ENCODE measurements at places on chromosomes 5 and 9. TPM values are rescaled to one million over a fixed set of nuclear protein-coding genes. Genes with fewer than 3 reads are reported as not detected.

GRCh38 chr9:37994639-37995347, 74.2 kb downstream of the SHB start:
- peak; percentile 50 for DNase-seq

DMGDH gene
- not detected for total RNA-seq

DNA sequence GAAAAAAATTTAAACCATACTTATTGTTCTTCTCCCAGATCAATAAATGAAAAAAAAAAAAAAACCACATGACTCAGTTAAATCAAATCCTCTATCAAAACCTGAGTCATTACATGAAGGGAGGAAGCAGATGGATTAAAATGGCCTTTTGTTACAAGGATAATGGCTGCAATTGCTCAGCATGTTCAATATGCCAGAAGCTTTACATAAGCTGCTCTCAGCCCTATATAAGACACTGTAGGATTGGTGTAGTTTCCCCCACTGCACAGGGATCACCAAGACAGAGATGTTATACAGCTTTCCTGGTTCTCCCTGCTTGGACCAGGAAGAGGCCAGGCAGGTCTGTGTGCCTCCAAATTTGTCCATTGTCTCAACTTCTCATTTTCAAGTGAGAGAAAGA, 101.6 kb upstream of the MAP1B start:
- DNase-seq: no peak

GRCh38 chr9:133547116-133547515, 12.6 kb downstream of the ADAMTSL2 start:
- no peak for DNase-seq

GRCh38 chr9:27303219-27303618, 6.3 kb upstream of the EQTN start:
- no peak for DNase-seq

GRCh38 chr9:122332083-122332482, 38.7 kb upstream of the PTGS1 start:
- no peak for DNase-seq

- peak; percentile 85 for DNase-seq
Measured at GRCh38 chr5:179820483-179821297, at the start of gene SQSTM1. SQSTM1 (plus strand) TSS chr5:179820905; CDS start chr5:179820937, 32 bp downstream.

IFNK gene
- not detected for total RNA-seq

GRCh38 chr5:59187857-59188256, 605.0 kb downstream of the RAB3C start:
- DNase-seq: no peak

GRCh38 chr5:173247510-173247909, 12.5 kb upstream of the NKX2-5 start:
- no peak for DNase-seq

CRHBP gene
- not detected for total RNA-seq

ANKRA2 gene
- 15.6 TPM for total RNA-seq

- DNase-seq: no peak
Measured at GRCh38 chr9:85332487-85332886, 409.3 kb downstream of the AGTPBP1 start.

- DNase-seq: no peak
Measured at GRCh38 chr9:35510383-35510753, 20.5 kb downstream of the RUSC2 start.

GRCh38 chr5:179131321-179131835, 71.2 kb downstream of the ZNF354C start:
- no peak for DNase-seq

DNA sequence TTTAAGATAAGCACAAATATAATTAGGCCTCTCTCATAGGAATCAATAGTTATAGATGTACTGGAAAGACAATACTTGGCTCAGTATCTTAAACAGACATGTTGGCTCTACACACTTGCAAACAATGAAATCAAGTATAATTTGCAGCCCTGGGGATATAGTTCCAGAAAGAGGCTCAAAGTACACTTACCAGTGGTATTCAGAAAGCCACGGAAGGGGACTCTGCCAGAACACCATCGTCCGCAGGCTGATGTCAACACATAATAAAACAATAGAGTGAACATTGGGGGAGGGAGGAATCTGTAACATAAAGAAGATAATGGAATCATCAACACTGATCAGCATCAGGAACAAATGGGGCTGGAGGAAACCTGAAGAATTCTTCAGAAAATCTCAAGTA, 31.2 kb upstream of the EBF1 start:
- DNase-seq: no peak

GRCh38 chr5:59380350-59380951, 513.1 kb downstream of the PDE4D start:
- peak; percentile 34 for DNase-seq

GRCh38 chr5:169003721-169004541, 297.0 kb downstream of the SLIT3 start:
- DNase-seq: no peak

- DNase-seq: no peak
Measured at GRCh38 chr5:31487506-31487905, 44.4 kb downstream of the DROSHA start.

DNA sequence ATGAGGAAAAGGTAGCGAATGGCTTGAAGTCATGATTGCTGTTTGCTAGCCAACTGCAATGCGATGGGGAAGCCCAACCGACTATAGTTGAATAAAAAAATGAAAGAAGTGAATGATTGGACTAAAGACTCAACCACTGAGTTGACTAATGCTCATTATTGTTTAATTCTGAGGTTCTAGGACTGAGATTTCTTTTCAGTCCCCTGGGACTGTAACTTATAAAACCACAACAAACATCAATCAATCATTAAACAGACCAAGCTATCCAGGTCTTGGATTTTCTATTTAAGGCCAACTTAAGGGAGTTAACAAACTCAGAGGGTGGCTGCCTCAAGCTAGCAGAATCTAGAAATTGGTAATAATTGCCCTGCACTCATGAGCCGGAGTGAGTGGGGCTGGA, 154.2 kb downstream of the DOCK2 start:
- DNase-seq: no peak

- no peak for DNase-seq
Measured at GRCh38 chr5:166497496-166498104, 1793.8 kb upstream of the WWC1 start.

DNA sequence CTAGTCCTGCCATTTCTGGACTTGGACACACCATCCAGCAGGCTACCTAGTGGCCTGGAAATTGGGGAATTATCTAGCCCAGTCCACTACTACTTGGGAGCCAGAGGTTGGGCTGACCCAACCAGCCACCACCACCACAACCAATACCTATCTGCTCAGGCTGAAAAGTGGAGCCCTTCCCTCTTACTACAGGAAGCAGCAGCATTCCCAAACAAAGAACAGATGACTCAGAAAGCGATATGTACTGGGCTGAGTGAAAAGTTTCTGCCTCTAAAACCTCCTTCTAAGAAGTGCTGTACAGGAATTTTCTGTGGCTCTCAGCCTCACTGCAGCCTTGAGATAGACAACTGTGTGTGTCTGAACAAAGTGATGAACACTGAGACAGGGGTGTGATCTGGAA, 279.4 kb downstream of the CDH10 start:
- DNase-seq: no peak

PPP2CA gene
- total RNA-seq: 183 TPM

- DNase-seq: no peak
Measured at GRCh38 chr9:94843134-94843533, 116.6 kb downstream of the AOPEP start.

- DNase-seq: no peak
Measured at GRCh38 chr5:174518512-174518911, 205.9 kb upstream of the MSX2 start.

REEP2 gene
- total RNA-seq: 4.0 TPM

DNA sequence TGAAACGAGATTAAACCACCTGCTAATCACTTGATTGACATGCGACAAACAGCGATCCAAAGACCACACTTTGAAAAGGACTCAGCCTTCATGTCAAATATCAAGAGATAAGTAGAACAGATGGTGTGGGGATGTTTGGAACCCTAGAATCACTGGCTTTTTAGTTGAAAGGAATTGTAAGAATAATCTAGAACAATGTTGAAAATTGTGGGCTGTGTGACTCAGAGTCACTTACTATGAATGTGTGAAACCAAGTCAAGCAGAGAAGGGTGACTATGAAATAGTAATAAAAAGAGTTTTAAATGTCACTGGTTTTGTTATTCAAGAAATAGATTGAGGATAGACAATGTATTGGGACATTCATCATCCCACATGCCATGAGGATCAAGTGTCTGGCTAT, 14.1 kb upstream of the C1QTNF3 start:
- DNase-seq: no peak

CSF1R gene
- not detected for total RNA-seq
